ENCODE measurements at places on chromosomes 2 and 18.

- DNase-seq, result peak; percentile 37
Measured at GRCh38 chr2:8441986-8442385, 239.9 kb upstream of the ID2 start.

DNA sequence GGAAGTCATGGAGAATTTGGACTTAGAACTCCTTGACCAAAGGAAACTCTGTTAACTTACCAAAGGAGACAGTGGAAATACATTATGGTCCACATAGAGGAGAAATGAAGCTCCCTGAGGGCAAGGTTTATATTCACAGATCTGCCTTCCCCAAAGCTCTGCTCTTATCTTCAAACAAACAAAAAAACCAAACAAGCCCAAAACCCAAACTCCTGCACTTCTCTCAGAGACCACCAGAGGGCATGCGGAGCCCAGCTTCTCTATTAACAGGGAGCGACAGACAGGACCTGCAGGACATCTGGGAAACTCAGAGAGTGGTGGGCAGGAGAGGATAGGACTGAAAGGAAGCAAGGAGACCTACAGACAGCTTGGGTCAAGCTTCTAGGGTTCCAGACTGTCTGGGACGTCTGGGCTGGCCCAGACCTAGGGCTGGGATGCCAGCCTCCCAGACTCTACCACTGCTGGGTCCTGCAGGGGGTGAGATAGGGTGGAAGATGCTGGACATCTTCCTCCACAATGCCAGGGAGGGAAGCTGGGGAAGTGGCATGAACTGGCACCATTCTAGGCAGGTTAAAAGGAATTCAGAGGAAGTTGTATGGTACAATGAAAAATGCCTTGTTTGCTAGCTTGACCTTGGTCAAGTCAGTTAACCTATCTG is 4.0 kb upstream of the WNT10A start:
- DNase-seq, result no peak

DNA sequence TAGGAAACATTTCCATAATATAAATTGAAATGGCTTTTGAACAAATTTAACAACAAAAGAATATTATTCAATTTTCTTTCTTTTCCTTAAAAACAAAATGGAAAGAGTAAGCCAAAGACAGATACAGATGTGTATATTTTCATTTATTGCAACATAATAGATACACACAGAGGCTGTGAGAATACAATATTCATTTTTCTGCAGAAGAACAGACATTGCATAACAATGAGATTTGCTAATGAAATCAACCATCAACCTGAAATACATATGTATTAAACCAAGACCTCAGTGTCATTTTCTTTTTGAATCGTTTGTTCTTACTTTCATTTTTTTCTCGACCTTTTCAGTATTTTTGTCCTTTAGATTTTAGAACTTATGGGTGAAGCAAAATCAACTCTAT is 95.1 kb downstream of the BAZ2B start:
- no peak for DNase-seq

DNA sequence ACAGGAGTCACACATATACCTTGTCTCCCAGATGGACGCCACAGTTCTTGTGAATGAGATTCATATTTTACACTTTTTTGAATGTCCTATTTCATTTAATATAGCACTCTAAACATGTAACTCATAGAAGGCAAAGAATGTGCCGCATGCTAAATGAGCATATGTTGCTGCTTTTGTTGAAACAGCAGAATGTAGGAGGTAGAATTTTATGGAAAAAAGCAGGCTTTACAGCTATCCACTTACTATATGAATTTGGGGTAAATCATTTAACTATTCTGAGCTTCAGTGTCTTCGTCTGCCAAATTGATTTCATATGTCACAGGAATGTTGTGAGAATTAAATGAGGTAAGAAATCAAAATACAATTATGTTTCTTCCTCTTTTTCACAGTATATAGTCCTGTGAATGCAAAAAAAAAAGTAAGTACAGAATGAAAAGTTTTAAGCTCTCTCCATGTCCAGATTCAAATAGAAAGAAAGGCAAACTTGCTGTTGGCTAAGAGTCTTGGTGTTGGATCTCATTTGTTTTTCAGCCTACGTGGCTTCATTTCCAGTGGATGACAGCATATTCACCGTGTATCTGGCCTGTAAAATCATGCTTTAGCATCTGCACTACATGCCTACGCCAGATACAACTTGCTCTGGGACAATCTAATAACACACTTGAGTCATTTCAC is 154.7 kb upstream of the CNTNAP5 start:
- DNase-seq, result no peak

- DNase-seq, result peak; percentile 55
Measured at GRCh38 chr2:240399419-240400324, 35.8 kb upstream of the GPC1 start.

GRCh38 chr2:27664154-27664574 is 475 bp downstream of the SLC4A1AP start:
- DNase-seq, result no peak

All from left forelimb (tissue), 1 donor.